ENCODE measurements at places on chromosomes 4 and X.
A peak's percentile ranks its signal among the peaks of the same experiment; 100 is the strongest.

- no peak for DNase-seq
Measured at GRCh38 chr4:120561648-120562047, 360.9 kb downstream of the PRDM5 start.

DNA sequence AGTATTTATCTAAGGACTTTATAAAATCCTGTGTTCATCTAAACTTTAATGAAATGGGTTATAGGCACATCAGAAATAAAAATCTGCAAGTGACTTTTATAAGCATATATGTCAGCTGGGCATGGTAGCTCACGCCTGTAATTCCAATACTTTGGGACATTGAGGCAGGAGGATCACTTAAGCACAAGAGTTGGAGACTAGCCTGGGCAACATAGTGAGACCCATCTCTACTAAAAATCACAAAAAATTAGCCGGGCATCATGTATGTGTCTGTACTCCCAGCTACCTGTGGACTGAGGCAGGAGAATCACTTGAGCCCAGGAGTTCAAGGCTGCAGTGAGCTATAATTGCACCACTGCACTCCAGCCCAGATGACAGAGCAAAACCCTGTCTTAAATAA is 20.9 kb downstream of the TBC1D9 start:
- DNase-seq, result no peak

GRCh38 chr4:176271749-176272148 is 2.7 kb upstream of the ASB5 start:
- DNase-seq, result no peak

- DNase-seq, result no peak
Measured at GRCh38 chr4:113822555-113823290, 61.2 kb upstream of the CAMK2D start.

- DNase-seq, result peak; percentile 77
Measured at GRCh38 chr4:1171311-1172227, 814 bp downstream of the SPON2 start.

DNA sequence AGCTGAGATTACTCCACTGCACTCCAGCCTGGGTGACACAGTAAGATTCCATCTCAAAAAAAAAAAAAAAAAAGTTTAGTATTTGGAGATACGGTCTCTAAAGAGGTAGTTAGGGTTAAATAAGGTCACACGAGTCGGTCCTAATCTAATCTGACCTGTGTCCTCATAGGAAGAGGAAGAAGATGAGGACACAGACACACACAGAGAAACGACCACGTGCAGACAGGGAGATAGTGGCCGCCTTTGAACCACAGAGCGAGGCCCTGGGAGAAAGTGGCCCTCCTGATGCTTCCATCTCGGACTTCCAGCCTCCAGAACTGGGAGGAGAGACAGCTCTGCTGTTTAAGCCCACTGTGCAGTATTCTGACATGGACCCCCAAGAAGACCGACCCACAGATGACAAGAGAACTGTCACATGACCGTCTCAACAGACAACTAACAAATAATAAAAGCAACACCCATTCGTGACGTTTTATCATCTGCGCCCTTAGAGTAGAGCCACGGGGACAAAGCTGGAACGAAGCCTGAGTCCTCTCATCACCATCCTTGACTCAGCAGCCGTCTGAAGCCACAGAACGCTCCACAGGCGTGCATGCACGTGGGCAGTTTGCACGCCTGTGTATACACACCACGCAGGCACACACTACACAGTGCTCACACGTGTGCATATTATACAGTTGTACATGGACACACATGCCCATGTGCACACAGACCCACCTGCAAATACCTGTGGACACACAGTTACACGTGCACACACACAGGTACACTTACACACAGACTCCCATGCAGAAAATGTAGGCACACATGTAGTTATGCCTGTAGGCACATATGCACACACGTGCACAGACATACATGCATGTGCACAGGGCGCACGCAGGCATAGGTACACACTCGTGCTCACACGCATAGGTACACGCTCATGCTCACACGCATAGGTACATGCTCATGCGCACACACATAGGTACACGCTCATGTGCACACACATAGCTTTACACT is 51.7 kb downstream of the FAM53A start:
- DNase-seq, result no peak

DNA sequence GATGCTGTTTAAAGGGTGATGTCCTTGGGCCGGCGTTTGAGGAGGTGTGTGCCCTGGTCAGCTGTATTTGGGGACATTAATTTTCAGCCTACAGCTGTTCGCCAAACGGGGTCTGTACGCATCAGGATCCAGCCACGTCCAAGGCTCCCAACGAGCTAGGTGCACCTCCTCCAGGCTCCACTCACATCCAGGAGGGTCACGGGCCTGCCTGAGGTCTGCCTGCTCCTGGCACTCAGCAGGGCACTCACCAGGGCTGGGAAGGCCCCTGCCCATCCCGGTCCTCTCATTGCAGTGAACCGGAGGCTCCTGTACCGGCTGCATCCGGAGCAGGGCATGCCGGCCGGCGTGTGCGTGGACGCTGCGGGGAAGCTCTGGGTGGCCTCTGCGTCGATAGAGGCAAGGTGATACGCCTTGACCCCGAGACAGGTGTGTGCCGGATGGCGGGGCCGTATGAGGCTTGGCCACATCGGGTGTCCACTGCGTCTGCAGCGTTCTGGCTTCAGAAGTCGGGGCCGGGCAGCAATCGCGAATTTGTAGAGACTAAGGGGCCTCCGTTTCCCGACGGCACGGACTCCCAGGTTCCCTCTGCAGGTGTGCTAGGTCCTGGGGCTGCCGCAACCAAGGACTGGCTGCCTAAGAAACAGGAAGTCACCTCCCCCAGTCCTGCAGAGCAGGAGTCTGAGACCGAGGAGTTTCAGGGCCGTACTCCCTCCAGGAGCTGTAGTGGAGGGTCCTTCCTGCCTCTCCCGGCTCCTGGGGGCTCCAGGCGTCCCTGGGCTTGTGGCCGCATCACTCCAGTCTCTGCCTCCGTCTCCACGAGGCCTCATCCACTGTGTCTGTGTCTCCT is 27.5 kb upstream of the PLCXD1 start:
- no peak for DNase-seq

All from activated CD8-positive, alpha-beta memory T cell treated with anti-CD3 and anti-CD28 coated beads for 24 hours (primary cell).